Right atrium auricular region (tissue), 2 donors: ENCODE measurements at places on chromosomes 12 and 14. TPM values are rescaled to one million over a fixed set of nuclear protein-coding genes. Genes with fewer than 3 reads are reported as not detected.

The AQP6 gene
- total RNA-seq: not detected

The C12orf54 gene
- total RNA-seq: not detected

The AP4S1 gene
- total RNA-seq: 3.3 TPM

The IL26 gene
- not detected for total RNA-seq

The ARHGEF25 gene
- 11.0 TPM for total RNA-seq

The P2RX2 gene
- not detected for total RNA-seq

The EPYC gene
- total RNA-seq: not detected

The KRT80 gene
- 1.5 TPM for total RNA-seq

The PRKD1 gene
- 7.5 TPM for total RNA-seq

The NPAS3 gene
- total RNA-seq: 0.67 TPM

GRCh38 chr14:92866181-92866752 is 56.7 kb upstream of the CHGA start:
- DNase-seq: no peak

DNA sequence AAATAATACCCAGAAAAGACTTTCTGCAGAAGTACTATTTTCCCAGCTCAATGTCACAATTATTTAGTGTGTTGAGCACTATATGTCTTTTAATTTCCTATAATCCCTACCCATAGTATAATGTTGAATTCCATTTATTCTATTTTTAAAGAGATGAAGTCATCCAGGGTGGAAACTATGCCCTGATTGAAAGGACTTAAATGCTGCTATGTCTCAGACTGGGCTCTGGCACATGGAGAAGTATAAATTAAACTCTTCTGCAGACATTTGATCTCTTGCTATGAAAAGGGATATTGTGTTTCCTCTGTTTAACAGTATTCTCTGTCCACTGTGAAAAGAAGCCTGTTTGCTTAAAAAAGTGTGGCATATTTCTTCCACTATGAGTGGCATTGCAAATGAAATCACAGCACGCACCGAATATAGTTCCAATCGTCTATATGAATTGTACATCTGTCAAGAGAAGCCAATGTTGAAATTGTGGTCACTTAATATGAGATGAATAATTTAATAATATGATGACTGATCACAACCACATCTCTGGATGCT is 192.3 kb downstream of the BCAT1 start:
- no peak for DNase-seq

DNA sequence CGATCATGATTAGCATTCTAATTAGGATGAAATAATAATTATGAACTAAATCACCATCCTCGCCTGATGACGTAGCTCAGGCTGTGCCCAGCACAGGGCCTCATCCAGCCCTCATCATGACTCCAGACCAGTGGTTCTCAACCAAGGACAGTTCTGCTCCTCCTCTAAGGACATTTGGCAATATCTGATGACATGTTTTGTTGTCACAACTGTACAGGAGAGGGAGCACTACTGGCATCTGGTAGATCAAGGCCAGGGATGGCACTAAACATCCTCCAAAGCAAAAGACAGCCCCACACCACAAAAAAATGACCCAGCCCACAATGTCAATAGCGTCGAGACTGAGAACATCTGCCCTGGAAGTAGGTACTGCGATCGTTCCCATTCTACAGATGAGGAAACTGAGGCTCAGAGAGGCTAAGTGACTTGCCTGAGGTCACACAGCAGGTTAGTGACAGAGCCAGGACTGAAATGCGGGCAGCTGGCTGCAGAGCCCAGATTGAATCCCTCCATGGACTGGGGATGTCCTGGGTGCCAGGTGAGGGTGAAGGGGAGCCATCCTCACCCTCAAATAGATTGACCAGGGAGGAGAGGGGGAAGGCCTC is 15.5 kb downstream of the TRPV4 start:
- DNase-seq: no peak

DNA sequence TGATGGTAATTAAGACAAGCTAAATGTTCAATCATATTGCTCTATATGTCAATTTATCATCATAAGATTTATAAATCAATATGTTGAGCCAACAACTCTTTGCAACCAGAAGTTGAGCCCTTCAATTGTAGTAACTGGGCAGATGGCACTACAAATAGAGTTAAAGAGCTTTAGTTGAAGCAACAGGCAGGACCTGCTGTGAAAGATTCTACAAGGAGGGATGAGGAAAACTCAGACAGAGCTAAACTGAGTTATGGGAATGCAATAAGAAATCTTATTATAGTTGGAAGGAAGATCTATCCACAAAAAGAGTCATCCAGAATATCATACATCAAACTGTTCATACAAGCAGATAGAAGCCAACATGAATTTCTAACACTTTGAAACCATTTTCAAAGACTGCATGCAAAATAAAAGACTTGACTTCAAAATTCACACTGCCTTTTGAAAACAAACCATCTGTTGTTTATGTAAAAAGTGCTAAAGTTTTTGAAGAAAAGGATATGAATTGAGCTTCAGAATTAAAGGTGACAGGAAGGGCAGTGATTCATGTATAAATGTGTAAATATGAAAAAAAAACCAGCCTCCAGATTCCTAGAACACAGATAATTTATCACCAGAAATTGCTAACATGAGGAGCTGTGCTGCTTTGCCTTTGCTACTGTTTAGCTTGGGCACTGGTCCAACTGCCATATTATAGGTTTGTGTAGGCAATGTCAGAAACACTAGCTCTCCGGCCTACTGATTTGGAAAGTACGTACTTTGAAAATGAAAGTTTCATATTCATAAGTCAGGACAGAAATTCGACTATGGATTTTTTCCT is 133.2 kb downstream of the SLC35F4 start:
- DNase-seq: no peak

- DNase-seq: no peak
Measured at GRCh38 chr12:66637699-66638301, 41.1 kb downstream of the GRIP1 start.

- DNase-seq: no peak
Measured at GRCh38 chr12:128548949-128549348, 274.8 kb downstream of the SLC15A4 start.

GRCh38 chr12:578748-579419 is 84.4 kb downstream of the NINJ2 start:
- no peak for DNase-seq

GRCh38 chr14:30822080-30822571 is 52.2 kb upstream of the COCH start:
- DNase-seq: no peak

DNA sequence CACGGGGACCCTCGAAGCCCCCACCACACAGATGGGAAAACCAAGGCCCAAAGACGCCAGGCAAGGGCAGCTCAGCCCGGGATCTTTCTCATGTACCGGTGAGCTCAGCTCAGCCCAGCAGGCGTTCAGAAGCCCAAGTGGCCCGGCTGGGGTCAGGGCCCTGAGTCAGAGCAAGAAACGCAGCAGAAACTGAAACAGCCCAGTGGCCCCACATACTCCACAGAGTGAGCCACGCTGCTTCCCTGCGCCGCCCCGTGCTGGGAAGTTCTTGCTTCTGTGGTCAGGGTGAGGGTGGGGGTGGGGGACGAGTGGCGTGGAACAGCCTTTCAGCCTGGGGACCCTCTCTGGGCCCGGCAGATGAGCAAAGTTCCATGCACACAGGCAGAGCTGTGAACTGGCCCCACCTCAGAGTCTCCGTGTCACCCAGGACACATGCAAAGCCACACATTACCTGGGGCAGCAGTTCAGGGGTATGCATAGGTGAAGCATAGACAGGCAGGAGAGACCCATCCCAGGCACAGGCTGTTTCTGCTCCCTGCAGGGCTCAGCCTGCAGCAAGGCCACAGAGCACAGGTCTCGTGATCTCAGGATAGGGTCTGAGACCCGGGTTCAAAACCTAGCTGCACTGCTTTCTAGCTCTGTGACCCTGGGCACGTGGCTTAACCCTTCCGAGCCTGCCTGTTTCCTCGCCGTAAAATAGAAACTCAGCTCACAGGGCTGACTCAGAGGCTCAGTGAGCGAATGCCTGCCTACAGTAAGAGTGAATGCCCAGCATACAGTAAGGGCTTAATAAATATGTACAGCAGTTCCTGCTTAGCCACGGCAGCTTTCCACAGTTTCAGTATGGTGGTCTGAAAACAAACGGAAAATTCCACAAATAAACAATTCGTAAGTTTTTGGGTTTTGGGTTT is 21.6 kb downstream of the NCOR2 start:
- DNase-seq: no peak

- no peak for DNase-seq
Measured at GRCh38 chr12:27324530-27324929, 8.1 kb upstream of the BMAL2 start.

GRCh38 chr14:30054201-30054600 is 126.6 kb upstream of the PRKD1 start:
- no peak for DNase-seq
